ENCODE measurements at places on chromosomes 5 and 9.

DNA sequence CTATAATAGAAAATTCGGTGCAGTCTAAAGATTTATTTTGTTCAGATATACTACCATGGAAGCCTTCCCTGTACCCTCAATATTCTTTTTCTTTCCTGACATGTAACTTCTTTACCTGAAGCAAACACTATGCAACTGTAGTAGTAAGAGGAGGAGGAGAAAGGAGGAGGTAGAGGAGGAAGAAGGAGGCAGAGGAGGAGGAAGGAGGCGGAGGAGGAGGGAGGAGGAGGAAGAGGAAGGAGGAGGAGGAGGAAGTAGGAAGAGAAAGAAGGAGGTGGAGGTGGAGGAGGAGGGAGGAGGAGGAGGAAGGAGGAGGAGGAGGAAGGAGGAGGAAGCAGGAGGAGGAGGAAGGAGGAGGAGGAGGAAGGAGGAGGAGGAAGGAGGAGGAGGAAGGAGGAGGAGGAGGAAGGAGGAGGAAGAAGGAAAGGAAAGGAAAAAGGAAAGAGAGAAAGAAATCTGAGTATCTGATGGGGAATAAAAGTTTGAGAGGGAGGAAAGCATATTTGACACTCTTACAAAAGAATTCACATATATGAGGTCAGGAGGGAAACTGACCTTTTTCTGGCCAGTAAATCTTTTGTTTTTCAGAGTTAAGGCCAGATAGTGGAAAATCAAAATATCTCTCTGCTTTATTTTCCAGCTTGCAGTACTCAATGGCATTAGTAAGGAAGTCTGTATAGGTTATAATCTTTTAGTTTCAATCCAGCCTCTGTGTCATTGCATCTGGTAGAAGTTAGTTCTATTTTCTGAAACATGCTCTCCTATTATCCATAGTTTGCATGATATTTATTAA is 114.5 kb upstream of the LPAR1 start:
- no peak for DNase-seq

GRCh38 chr5:16557477-16557876 is 59.3 kb downstream of the RETREG1 start:
- DNase-seq: no peak

DNA sequence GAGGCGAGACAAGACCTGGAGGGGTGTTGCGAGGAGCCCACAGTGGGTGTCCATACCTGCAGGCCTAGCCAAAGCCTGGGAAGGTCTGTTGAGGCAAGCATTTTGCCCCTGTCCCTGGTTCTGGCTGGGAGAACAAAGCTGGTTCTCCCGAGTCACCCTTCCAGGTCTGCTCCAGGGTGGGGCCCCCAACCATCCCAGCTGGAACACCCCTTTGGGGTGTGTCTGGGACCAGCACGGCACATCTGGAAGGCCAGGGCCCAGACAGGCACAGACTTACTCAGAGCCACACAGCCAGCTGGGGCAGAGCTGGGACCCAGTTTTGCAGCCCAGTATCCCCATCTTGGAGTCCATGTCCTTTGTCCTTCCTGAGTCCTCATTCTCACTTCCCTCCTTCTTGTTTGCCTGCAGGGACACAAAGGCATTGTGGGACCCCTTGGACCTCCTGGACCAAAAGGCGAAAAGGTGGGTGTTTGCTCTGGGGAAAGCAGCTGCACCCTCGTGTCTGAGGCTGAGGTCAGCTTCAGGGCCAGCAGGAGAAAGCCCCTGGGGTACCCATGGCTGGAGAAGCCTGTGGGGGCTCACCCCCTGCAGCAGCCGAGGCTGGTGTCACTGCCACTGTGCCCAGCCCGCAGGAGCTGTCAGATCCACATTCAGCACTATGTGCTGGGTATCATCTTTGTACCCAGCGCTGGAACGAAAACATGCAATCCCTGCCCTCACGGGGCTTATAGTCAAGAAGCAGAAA is 38.4 kb upstream of the ORM1 start:
- no peak for DNase-seq

DNA sequence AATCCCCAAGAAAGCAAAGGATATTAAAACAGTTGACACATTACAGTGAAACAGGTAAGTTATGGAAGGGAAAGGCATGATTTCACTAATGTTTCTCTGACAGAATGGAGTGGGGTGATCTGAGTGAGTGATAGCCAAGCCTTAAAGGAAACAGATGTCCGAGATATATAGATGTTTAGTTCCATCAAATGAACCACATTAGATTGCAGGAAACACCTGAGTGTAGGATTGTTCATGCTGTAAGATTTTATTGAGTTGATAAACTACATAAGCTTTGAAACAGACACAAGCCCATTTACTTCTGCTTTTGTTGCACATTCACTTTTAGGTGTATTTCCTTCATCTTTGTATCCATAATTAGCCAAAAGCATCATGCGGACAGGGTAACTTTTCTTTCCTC is 167.1 kb upstream of the PPP1R2B start:
- no peak for DNase-seq

- no peak for DNase-seq
These were observed 58.8 kb downstream of the KDM4C start for GRCh38 chr9:6816581-6816980.

- no peak for DNase-seq
These were observed 139.7 kb downstream of the TLE1 start for GRCh38 chr9:81549500-81550206.

- peak; percentile 59 for DNase-seq
These were observed 90.3 kb upstream of the ZNF366 start for GRCh38 chr5:72597456-72597948.

- no peak for DNase-seq
These were observed 12.1 kb downstream of the PROP1 start for GRCh38 chr5:177983763-177984583.

DNA sequence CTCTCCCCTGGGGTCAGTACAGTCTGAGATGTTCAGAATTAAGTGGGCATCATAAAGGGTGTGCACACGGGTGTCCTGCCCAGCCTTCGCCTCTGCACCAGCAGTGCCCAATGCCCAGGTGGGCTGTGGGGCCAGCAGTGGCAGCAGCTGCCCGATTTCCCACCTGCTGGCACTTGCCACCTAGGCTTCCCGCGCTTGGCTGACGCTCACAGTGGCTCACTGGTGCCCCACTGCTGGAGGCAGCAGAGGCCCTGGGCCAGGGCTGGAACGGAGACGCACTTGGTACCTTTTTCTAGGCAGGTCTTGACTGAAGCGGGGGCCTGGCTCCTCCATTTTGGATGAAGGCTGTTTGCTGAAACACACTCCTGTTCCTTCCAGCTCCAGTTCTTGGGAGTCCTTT is 17.0 kb downstream of the MRNIP start:
- no peak for DNase-seq

GRCh38 chr9:132147331-132147730 is 14.5 kb upstream of the NTNG2 start:
- no peak for DNase-seq

GRCh38 chr5:5044247-5044840 is 95.8 kb upstream of the ADAMTS16 start:
- no peak for DNase-seq

GRCh38 chr9:86614871-86615849 is 260.9 kb upstream of the TUT7 start:
- DNase-seq: no peak

GRCh38 chr9:37405350-37405749 is 17.1 kb upstream of the GRHPR start:
- no peak for DNase-seq

DNA sequence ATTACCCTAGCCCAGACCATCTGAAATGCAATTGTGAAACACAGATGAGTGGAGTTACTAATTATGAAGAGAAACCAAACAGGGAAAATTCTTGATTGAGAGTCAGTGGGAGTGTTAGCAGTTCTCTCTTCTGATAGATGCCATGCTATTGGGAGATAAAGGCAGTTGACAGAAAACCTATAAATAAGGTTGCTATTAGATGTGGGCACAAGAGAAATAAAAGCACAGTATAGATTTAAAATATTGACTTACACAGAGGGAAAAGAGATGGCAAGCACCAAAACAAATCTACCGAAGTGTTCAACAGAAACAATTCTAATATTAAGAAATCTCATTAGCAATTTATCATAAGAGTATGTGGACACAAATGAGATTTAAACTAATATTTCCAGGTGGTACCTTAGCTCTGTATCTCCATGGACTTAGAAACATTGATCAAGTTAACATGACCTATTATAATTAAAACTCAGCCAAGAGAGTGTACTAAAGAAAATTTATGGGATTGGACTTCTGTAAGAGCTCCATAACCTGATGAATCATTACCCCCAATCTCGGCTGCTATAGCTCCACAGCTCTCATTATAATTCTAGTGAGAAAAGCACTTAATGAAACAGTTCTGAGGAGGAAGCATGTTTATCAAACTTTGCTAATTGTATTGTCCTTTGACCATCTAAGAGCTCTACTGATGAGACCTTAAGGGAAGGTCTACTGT is 665.0 kb upstream of the RIOK2 start:
- DNase-seq: no peak

DNA sequence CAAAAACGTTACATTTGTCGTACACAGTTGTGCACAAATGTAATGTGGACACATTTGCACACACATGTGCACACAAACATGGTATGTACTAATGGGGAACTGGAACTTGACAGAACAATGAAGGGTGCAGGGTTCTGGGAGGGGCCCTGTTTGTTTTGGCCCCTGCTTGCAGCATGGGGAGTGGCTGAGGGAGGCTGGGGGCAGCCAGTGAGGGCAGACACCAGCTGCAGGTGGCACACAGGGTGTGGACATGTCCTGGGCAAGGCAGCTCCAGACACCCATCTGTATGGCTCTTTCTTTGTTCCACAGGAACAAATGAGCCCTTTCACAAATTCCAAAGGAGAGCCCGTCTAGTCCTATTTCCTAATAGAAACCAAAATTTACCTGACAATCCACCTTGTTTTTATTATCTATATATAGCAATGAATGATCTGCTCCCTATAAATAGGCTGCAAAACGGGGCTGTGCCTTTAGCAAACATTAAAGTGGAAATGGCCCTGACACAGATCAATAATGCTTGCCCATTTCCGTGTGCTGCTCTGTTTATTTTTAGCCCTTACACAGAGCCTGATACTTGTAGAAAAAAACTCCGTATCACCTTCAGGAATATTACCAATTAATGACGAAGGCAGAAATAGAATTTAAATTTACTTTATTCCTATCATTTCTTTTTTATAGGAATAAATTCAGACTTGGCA is 26.4 kb downstream of the MARCHF3 start:
- DNase-seq: no peak

DNA sequence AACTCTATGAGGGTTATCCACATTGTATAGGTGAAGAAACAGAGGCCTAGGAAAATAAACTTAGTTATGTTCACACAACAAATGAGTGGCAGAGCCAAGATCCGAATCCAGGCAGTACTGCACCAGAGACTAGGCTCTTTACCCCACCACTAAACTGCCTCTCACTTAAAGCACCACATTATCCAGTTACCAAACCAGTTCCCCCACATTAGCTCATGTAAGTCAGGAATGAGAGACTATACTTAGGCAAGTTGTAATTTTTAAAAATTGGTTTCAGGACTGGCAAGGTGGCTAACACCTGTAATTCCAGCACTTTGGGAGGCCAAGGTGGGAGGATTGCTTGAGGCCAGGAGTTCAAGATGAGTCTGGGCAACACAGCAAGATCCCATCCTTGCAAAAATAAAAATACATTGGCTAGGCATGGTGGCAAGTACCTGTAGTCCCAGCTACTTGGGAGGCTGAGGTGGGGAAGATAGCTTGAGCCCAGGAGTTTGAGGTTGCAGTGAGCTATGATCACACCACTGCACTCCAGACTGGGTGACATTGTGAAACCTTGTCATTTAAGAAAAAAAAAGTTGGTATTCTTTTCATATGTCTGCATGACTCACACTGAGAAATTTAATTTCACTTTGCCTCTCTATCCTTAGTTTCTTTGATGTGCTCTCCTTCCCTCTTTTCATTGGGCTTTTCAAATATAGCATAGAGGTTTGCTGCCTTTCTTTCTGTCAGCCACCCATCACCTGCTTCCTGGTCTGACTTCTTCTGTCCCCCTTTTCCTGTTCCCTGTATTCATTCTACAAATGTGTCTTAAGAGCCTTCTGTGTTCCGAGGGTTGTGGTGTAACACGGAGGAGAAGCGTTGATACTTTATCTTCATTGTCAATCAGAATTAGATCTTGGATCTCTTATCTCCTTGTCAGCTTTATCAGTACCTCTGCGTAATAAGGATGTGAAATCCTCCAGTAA is 64.7 kb downstream of the ERMP1 start:
- DNase-seq: no peak

- DNase-seq: peak; percentile 93
These were observed 46.7 kb downstream of the IL31RA start for GRCh38 chr5:55897905-55898304.

- DNase-seq: peak; percentile 45
These were observed 2.5 kb downstream of the PTPDC1 start for GRCh38 chr9:94086486-94087345.

DNA sequence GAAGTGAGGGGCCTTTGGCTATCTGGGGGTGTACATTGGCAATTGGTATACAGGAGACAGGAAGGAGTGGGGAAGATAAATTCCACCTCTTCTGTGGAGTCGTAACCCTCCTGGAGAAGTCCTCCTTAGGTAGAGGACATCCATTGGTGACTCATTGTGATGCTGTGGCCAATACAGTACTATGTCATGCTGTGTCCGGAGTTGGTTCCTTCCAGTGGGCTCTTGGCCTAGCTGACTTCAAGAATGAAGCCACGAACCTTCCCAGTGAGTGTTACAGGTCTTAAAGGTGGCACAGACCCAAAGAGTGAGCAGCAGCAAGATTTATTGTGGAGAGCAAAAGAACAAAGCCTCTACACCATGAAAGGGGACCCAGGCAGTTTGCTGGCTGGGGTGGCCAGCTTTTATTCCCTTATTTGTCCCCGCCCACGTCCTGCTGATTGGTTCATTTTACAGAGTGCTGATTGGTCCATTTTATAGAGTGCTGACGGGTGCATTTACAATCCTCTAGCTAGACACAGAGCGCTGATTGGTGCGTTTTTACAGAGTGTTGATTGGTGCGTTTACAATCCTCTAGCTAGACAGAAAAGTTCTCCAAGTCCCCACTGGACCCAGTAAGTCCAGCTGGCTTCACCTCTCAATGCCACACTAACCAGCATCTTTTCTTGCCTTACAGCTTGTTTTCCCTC is 37.3 kb upstream of the FBP1 start:
- no peak for DNase-seq

DNA sequence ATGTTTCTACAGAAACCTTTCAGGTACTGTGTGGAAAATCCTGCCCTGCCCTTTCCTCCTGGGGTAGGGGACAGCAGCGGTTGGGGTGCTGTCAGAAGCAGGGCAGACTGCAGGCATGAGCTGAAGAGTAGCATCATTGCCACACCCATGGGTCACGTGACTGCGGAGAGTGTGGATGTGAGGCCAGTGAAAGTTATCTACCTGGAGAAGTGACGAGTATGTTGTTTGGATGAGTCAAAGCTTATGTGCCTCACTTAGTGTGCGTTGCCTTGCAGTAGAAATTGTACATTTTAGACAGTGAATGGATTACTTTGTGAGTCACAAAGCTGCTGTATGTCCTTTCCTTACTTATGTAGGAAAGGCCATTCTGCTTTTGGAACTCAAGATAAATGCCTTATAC is 21.7 kb upstream of the ACTBL2 start:
- DNase-seq: no peak

DNA sequence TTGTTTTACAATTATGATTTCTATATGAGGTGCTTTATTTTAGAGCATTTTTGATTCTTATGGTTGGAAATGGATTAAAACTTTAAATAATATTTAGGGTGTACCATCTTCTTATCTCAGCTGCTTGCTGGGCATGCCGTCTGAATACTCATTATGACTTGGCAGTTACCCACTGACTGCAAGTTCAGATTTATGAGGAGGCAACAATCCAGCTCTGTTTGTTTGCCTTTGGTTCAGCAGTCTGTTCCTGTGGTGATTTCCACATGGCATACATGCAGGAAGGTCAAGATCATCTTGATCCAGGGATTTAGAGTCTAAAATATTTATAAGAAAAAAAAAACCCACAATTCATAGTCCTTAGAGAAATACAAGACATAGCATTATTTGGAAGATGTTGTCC is 1254.5 kb upstream of the NUDT12 start:
- DNase-seq: no peak

Measured in HS-5 (cell line).